B cell (primary cell): ENCODE measurements at places on chromosomes 2 and 18. TPM values are rescaled to one million over a fixed set of nuclear protein-coding genes. Genes with fewer than 3 reads are reported as not detected.

Gene SERPINB10
- total RNA-seq, result not detected in 2 replicates

- H3K27ac ChIP-seq, result no peak overlapping the region
- no peak for DNase-seq
- H3K4me3 ChIP-seq, result no peak overlapping the region
- peaks cover 2% of the 10 kb centered on the region for H3K27me3 ChIP-seq
These were observed 24.0 kb downstream of the LYPD6B start for GRCh38 chr2:149062531-149062930.

DNA sequence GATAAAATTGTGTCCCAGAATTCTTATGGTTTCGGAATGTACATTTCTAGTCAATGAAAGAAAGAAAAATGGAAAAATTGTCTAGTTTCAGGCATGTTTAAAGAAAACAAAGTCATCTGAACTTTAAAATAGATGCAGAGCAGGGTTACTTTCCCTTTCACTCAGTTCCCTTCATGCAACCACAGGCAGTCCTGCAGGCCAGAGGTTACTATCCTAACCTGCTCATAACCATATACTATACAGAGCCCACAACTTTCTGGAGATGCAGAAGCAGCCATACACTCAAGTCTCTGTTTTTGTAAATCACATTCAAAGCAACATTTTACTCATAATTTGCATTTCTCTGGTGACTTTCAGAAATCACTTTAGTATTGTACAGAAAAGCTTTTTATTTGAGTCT, 690.3 kb downstream of the MBD2 start:
- no peaks in the 10 kb centered on the region for H3K36me3 ChIP-seq
- no peak overlapping the region for H3K27ac ChIP-seq
- no peaks in the 10 kb centered on the region for H3K4me1 ChIP-seq
- no peak for DNase-seq
- no peaks in the 10 kb centered on the region for H3K27me3 ChIP-seq
- H3K4me3 ChIP-seq, result no peak overlapping the region

GRCh38 chr2:231394211-231395141, 1.0 kb upstream of the B3GNT7 start:
- no peaks in the 10 kb centered on the region for H3K27me3 ChIP-seq
- peaks cover 47% of the 10 kb centered on the region for H3K4me1 ChIP-seq
- peaks cover 8% of the 10 kb centered on the region for H3K36me3 ChIP-seq
- H3K27ac ChIP-seq, result peak overlapping the region; percentile 97
- peak overlapping the region; percentile 48 for H3K4me3 ChIP-seq
- DNase-seq, result peak; percentile 88

Gene LDLRAD4
- 35.7 and 36.3 TPM in 2 replicates for total RNA-seq

DNA sequence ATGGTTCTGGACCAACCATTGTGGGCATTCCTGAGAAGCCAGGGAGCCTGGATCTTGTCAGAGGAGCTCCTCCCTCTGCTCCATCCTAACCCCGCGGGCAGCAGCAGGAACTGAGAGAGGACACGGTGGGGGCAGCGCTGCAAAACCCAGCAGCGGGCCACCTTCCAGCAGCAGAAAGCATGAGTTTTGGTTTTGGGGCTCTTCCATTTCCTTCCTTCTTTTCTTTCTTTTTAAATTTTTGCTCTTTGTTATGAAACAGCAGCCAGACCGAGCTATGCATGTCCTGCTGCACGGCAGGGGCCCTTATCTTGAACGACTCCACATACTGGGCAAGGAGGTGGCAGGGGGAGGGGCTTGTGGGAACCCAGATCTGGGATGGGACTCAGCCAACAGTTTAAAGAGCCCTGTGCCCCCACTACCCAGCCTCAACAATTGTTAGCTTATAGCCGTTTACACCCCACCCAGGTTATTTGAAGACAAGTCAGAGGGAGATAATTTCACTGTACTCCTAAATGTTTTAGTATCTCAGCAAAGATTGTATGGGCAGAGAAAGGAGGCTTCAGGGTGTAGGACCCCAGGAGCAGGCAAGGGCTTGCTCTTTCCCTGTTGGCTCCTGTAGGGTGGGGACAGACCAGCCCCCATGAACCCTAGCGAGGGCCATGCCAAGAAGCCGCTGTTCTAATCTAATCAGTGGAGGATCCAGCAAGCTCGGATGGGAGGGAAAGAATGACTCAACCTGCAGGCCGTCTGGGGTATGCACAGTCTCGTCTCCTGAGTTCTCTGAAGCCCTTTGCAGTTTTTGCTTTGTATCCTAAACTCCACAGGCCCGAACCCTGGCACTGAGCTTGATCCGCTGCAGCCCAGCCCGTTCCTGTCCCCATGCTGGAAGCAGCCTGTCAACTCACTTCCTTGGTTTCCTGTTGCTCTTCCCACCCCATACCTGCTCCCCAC, 75.3 kb downstream of the LRRFIP1 start:
- no peaks in the 10 kb centered on the region for H3K36me3 ChIP-seq
- peaks cover 92% of the 10 kb centered on the region for H3K4me1 ChIP-seq
- DNase-seq, result peak; percentile 47
- peak overlapping the region; percentile 18 for H3K4me3 ChIP-seq
- peak overlapping the region; percentile 64 for H3K27ac ChIP-seq
- no peaks in the 10 kb centered on the region for H3K27me3 ChIP-seq

Gene PSD4
- total RNA-seq, result 203 and 217 TPM in 2 replicates

Gene CD28
- total RNA-seq, result 0.10 and 0.37 TPM in 2 replicates

DNA sequence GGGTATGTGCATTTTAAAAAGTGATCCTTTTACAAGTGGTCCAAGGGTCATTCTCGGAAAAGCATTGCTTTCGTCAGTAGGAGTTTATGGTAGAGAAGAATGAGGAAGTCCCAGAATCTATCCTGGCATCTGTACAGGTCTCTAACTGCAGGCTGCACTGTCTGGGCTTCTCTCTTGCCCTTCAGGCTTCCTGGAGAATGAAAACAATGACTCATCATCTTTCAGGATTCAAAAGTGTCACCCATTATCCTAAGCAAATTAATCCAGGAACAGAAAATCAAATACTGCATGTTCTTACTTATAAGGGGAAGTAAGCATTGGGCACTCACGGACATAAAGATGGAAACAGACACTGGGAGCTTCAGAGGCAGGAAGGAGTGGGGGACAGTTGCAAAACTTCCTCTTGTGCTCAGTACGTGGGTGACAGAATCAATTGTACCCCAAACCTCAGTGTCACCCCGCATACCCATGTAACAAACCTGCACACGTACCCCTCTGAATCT, 60.2 kb upstream of the TXNDC2 start:
- peak; percentile 8 for DNase-seq
- H3K4me1 ChIP-seq, result no peaks in the 10 kb centered on the region
- H3K36me3 ChIP-seq, result no peaks in the 10 kb centered on the region
- H3K4me3 ChIP-seq, result no peak overlapping the region

- DNase-seq, result no peak
- H3K27ac ChIP-seq, result peak overlapping the region; percentile 99
- H3K36me3 ChIP-seq, result peaks cover 13% of the 10 kb centered on the region
- no peaks in the 10 kb centered on the region for H3K27me3 ChIP-seq
These were observed 2.0 kb downstream of the XPO1 start for GRCh38 chr2:61536180-61536571.

DNA sequence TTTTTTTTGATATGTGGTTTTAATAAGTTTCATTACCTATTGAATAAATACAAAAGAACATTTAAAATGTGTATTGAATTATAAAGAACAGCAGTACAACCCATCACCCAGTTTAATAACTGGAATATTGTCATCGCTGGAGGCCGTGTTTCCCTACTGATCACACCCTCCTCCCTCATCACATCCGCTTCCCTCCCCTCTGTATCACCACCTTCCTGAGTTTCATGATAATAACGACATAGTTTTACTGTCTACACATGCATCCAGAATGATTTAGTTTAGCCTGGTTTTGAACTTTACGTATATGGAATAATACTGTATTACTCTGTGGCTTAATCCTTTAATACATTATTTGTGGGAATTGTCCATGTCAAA, 2.1 kb downstream of the SERPINB8 start:
- no peak overlapping the region for H3K4me3 ChIP-seq
- H3K36me3 ChIP-seq, result no peaks in the 10 kb centered on the region

DNA sequence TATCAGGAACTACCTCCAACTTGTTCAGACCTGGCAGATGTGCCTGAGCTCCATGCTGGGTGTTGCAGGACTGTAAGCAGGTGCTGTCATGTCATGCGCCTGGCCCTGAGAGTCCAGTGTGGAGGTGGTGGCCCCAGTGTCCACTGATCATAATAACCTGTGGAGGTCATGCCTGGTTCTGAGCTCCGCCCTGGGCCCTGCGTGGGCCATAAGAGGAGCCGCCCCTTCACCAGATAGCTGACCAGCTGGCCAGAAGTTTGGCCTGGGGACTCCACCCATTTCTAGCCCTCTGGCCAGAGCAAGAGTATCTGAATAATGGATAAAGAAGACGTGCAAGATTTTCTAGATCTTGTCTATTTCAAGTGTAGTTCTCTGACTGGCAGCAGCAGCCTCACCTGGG, 72.4 kb downstream of the CTIF start:
- H3K4me1 ChIP-seq, result no peaks in the 10 kb centered on the region
- no peaks in the 10 kb centered on the region for H3K27me3 ChIP-seq
- no peak overlapping the region for H3K27ac ChIP-seq
- DNase-seq, result no peak
- H3K4me3 ChIP-seq, result no peak overlapping the region
- no peaks in the 10 kb centered on the region for H3K36me3 ChIP-seq

Gene QPCT
- total RNA-seq, result 2.1 and 2.6 TPM in 2 replicates

- DNase-seq, result no peak
- H3K27me3 ChIP-seq, result no peaks in the 10 kb centered on the region
- no peak overlapping the region for H3K4me3 ChIP-seq
These were observed 177.7 kb upstream of the VWC2L start for GRCh38 chr2:214233164-214233563.

Gene DQX1
- total RNA-seq, result 0.57 and 0.87 TPM in 2 replicates

Gene ITGA4
- 169 and 174 TPM in 2 replicates for total RNA-seq

GRCh38 chr2:232901736-232902578, 31.9 kb downstream of the SNORC start:
- H3K4me3 ChIP-seq, result no peak overlapping the region
- no peaks in the 10 kb centered on the region for H3K4me1 ChIP-seq
- no peaks in the 10 kb centered on the region for H3K36me3 ChIP-seq
- no peak overlapping the region for H3K27ac ChIP-seq
- DNase-seq, result no peak

DNA sequence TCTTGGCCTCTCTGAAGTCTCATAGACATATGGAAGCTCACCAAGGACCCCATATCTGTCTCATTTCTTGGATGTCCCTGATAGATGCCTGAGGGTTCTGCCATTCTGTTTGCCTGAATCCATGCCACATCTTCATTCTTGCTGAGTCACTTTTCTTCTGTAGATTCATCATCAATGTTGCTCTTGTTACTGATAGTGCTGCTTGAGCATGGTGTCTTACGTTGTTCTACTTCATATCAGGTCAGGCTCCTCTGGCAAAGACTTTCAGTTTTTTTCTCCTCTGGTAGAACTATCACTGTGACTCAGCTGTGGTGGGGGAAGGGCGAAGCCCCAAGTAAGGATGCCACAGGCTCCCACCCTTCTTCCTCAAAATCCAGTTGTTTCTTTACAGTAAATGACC, 885.2 kb downstream of the DCDC2C start:
- H3K4me3 ChIP-seq, result no peak overlapping the region
- no peak overlapping the region for H3K27ac ChIP-seq
- no peaks in the 10 kb centered on the region for H3K27me3 ChIP-seq
- no peak for DNase-seq

DNA sequence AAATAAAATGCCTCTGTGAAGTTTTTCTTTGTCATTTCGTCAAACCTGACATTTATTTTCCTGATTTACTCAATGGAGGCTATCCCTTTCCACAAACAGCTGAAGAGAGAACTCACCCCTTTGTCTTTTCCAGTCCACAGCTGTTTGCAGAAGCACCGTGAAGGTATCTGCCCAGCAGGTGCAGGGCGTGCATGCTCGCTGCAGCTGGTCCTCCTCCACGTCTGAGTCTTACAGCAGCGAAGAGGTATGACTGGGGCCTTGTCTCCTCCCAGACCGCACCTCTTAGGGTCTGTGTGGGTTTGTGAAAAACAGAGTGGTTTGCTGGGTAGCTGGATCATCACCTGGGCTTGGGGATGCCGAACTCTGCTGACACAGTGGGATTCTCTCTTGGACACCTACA, 9.7 kb downstream of the SPP2 start:
- no peak overlapping the region for H3K27ac ChIP-seq
- H3K27me3 ChIP-seq, result no peaks in the 10 kb centered on the region
- no peak for DNase-seq
- H3K4me1 ChIP-seq, result no peaks in the 10 kb centered on the region
- no peaks in the 10 kb centered on the region for H3K36me3 ChIP-seq

DNA sequence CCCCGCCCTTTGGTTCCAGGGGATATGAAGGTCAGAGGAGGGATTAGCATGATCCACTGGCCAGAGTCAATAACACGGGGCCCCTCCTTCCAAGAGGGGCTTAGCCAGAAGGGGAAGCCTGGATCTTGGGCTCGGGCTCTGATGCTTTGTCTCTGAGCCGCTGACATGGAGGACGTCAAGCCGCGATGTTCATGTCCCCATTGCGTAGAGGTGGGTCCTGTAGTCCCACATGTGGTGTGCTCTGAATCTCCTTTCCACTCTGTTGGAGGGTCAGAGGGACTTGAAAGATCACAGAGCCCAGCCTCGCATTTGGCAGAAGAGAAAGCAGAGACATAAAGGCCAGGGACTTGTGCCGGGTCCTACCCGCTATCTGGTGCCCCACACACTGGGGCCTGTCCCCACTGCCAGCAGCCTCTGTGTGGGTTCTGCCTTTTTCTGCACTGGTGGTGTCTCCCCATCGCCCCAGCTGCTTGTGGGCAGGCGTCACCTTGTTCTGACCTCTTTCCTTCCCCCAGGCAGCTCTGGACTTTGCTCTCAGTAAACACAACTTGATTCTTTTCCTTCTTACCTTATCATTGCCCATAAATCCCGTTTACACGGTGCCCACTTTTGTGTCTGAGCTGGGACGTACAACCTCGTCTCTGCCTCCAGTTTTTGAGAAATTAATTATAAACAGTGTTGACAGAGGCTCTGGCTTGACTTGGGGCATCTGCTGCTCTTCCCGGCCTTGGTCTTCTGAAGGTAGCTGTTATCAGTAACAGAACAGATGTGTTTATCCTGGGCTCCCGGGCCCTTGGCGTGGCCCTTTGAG, 48.8 kb downstream of the SH3BP4 start:
- no peaks in the 10 kb centered on the region for H3K36me3 ChIP-seq
- no peaks in the 10 kb centered on the region for H3K27me3 ChIP-seq
- H3K4me1 ChIP-seq, result no peaks in the 10 kb centered on the region

DNA sequence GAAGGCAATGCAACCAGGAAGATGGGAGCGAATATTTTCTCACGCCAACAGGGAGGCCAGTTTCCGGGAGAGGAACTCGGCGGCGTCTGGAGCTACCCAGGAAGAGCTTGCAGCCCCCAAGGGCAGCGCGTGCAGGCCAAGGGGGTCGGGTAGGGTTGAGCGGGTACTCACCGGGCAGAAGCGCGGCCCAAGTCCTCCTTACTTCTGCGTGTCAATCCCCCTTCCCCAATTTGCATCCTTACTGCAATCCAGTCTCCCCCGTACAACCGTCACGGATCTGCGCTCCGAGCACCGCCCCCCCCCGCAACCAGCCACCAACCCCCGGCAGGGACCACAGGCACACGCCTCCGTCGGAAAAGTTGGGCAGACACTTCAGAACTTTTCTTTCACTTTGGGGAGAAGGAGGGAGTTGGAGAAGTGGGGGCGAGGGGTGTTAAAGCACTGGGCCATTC, 1.3 kb downstream of the ATP8B1 start:
- H3K27ac ChIP-seq, result no peak overlapping the region
- H3K36me3 ChIP-seq, result no peaks in the 10 kb centered on the region
- peaks cover 30% of the 10 kb centered on the region for H3K27me3 ChIP-seq
- peak; percentile 39 for DNase-seq
- H3K4me3 ChIP-seq, result no peak overlapping the region
